Mucosa of gallbladder (tissue), 1 donor: ENCODE measurements at places on chromosomes 4 and X. TPM values are rescaled to one million over a fixed set of nuclear protein-coding genes. Genes with fewer than 3 reads are reported as not detected.

- no peak for DNase-seq
Measured at GRCh38 chr4:139665079-139665689, 435 bp upstream of the MGST2 start.

GRCh38 chrX:81280148-81280547 lies 78.2 kb downstream of the SH3BGRL start:
- DNase-seq: no peak

GRCh38 chr4:84907145-84907544 lies 59.3 kb downstream of the WDFY3 start:
- DNase-seq: no peak

- no peak for DNase-seq
Measured at GRCh38 chr4:152161676-152162330, 374.1 kb downstream of the FBXW7 start.

GRCh38 chr4:24141836-24142235 lies 252.0 kb upstream of the PPARGC1A start:
- DNase-seq: no peak

- no peak for DNase-seq
Measured at GRCh38 chr4:151302432-151302831, 23.0 kb downstream of the SH3D19 start.

DNA sequence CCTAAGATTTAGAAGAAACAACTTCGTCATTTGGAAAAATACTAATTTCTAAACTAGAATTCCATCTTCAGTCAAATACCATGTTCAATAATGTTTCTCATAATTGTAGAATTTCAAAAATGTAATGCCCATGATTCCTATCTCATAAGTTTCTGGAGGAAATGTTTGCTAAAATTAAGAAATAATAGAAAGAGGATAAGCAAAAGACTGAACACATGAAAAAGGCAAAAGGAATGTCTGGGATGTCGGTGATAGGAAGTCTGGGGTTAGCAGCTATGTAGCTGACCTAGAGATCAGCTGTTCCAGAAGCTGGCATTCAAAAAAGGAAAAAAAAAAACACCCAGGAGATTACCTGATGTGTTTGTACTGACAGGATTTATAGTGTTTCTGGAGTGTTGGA lies 18.9 kb upstream of the PCDH10 start:
- no peak for DNase-seq

DNA sequence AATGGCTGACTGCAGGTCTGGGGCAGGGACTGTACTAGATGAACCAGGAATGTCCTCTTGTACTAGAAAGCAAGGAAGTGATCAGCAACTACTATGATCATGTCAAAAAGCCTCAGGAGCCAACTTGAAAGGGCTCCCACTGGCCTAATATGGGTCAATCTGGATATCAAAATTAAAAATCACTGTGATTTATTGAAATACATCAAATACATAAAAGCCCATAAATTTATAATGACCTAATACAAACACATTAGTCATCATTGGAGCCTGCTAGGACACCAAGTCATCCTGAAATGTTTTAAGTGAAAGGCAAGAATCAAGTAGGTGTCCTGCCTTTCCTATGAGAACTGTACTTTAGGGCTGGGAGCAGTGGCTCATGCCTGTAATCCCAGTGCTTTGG lies 70.5 kb upstream of the KLHL13 start:
- DNase-seq: no peak

DNA sequence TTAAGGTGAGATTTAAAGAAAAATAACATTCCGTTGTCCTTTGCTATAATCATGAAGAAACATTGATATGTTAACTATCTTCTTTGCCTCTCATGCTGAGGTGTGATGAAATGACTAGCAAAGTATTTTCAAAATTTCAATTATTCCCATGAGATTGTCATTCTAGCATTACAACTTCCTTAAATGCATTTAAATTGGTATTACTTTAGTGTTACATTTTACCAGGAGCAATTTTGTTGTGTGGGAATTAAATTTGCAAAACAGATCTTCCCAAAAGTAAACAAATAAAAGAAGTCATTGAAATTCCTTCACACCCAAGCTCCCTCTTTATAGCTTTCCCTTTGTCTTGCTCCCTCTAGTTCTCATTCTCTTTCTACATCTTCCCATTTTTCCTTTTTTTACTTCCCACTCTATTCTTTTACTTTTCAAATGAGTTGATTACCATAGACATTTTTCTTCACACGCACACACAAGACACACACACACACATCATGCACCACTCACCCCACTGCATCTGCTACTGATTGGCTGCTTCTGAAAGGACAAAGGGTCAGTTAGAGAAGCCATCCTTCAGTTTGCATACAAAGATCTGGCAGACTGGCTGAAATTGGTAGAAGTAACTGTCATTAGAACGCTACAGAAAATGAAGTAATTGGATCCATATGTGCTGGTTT lies 10.0 kb upstream of the APELA start:
- no peak for DNase-seq

DNA sequence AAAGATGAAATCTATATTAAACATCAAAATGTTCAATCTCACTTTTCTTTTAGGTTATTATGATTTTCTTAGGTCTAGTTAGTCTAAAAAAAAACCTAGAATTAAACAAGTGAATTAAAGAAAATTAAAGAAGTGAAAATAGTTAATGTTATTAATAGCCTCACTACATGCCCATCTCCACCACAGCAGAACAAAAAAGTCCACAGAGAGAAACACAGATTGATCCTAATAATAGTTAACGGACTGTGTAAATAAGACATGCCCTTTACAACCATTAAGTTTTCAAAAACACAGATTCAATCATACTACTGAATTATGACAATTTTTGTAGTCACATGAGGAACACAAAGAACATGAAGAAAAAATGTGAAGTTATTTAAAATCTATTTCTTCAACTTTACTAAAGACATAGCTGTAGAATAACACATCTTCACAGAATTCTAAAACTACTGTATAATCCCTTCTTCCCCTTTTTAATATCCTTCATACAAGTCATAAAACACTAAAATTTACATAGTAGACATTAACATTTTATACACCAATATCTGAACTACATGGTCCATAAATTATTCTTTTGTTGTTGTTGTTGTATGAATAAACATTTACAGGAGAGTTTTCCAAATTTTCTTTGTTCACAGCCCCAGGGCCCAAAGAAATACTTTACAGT lies 15.3 kb downstream of the HELQ start:
- DNase-seq: no peak

GRCh38 chr4:24763631-24764297 lies 31.6 kb upstream of the SOD3 start:
- no peak for DNase-seq

- DNase-seq: peak; percentile 55
Measured at GRCh38 chr4:10115797-10116568, 616 bp downstream of the WDR1 start.

DNA sequence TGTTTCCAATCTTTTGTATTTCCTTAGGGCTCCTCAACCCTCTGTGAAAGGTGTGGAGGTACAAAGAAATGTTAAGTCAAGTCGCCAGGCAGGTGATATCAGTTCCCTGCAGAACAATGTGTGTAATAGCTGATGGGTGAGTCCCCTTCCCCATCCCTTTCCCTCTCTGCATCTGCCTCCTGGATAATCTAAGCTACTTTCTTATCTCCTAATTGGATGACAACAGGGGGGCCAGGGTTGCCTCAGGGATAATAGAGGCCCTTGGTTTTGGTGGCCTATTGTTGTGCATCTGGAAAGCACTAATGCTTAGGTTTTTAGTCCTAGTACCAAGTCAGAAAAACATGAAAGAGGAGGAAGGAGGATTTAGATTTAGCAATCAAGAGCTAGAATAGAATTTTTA lies 29.1 kb downstream of the MAGED1 start:
- DNase-seq: no peak

GRCh38 chrX:27751976-27752375 lies 55.8 kb upstream of the MAGEB10 start:
- no peak for DNase-seq

DNA sequence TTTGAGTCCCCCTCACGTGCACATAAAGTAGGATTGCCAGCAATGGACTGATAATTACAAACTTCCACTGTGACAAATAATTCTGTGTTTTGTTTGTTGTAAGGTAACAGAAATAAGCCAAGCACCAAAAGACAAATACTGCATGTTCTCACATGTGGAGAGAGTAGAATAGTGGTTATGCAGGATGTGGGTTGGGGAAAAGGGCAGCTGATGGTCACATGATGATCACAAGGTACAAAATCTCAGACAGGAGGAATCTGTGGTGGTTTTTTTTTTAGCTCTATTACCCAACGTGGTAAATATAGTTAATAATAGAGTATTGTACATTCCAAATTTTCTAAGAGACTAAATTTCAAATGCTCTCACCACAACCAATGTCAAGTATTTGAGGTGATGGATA lies 182.3 kb downstream of the BANK1 start:
- DNase-seq: no peak

DNA sequence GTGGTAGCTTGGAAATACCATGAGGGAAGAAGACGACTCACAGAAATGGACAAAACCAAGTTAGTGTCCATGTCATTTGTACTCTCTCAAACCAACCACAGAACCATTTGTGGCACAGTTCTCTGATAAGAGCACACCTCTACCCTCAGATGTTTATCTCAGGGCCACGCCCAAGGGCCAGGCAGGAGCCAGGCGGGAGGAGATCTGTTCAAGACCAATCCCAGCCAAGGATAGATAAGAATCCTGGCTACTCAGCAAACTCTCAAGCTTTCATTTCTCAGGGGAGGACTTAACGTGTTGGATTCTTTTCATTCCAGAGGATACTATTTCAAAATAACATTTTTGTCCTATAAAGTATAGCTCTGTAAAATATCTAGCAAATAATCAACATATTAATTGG lies 95.0 kb downstream of the NYX start:
- no peak for DNase-seq

DNA sequence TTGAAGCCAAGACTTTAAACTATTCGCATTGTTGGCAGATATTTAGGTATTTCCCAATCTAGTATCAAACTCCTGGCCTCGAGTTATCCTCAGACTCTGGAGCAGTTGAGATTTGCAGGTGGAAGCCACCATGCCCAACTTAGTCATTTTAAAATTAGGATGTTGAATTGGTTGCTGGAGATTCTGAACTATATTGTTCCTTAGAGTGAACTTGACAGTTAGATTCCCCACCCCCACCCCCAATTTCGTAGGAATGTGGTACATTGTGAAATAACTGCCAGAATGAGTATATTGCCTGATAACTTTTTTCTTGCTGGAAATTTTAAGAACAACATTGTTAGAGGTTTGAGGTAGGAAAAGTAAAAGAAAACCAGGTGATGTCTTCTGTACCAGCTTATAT lies 2.3 kb downstream of the NOCT start:
- DNase-seq: no peak

GRCh38 chrX:153873282-153874084 lies 12.5 kb downstream of the L1CAM start:
- DNase-seq: no peak

- DNase-seq: no peak
Measured at GRCh38 chrX:69148946-69149345, 16.3 kb downstream of the PJA1 start.

DNA sequence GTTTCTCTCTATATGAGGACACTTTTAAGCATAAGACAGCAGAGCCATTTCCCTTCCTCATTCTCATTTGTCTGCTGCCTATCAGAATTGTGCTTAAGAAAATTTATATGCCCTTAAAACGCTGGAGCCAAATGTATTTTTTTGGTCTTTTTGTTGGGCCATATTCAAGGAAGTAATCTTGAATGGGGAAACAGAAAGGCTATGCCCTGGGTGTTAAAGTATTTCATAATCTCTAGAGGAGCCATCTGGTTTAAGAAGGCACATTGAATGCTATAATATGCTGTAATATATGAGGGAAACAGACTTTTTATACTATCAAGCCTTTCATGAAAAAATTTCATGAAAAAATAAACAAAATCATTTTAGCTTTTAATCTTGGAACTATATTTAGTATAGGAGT lies 4.3 kb downstream of the DMD start:
- no peak for DNase-seq

DNA sequence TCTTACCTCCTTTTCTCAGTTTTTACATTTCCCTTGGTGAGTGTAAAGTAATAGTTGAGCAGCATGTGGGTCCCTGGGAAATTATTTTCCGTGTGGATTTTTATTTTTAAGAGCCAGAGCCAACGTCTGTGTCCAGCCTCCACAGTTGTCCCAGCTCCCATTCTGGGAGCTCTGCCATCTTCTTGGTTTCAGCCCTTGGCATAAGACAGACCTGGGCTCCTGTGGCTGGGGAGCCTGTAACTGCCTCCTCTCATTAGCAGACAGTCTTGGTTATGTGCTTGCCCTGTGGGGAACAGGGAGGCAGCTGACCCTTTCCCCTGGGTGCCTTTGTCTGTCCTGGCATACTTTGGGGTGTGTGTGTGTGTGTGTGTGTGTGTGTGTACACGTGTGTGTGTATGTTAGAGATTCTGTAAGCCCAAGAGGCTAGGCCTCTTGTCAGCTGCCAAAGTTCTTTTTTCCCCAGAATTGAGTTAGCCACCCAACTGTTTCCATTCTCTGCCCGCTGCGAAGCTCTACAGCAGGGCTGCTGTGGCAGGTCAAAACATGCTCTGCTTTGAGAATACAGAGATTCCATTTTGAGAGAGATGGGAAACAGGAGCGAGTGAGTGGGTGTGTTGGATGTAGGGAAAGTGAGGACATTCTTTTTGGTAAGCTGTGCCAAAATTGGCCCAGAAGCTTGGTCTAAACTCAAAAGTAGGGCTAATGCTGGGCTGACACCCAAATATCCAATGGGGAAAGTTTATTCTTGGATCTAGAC lies 140.7 kb downstream of the TMEM164 start:
- DNase-seq: no peak

DNA sequence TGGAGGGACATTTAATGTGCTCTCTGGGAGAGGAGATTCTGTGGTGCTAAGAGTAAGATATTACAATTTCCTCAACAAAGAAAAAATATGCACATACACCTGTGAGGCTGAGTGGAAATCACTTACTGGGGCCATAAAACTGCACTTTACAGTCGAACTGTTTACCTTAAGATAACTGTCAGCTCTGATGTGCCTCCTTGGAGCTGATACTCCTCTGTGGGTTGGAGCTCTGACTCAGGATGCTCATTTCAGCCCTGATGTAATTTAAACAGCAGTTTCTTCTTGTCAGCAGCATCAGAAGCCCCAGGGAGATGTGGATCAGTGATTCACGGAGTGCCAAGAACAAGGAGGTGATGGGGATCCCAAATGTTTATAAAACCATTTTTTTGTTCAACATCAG lies 241.9 kb upstream of the SFRP2 start:
- DNase-seq: no peak

DNA sequence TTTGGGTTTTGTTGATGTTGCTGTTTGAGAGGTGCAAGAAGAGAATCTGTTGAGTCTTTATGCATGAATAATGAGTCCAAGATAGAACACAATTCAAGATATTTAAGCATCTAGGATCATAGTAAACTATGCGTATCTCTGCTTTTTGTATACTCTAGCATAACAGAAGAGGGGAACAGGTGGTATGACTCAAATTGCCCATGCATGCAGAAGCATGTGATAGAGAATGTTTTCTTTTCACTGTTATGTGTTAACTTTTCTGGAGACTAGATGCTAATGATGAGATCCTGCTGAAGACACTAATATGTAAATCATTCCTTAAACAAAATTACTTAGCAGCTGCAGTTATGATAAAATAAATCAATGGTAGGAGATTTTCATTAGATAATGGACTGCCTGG lies 165.3 kb upstream of the FTHL17 start:
- DNase-seq: no peak

- DNase-seq: no peak
Measured at GRCh38 chr4:76023389-76023788, at the start of gene CXCL10. CXCL10 (minus strand) TSS chr4:76023497; CDS start chr4:76023431, 66 bp downstream.

Gene GATA1
- 0.98 TPM for total RNA-seq

Gene ITGB1BP2
- total RNA-seq: 7.0 TPM

Gene TLL1
- total RNA-seq: 1.2 TPM

Gene NEIL3
- 0.46 TPM for total RNA-seq

Gene PABPC1L2A
- total RNA-seq: not detected

Gene LAMP2
- 328 TPM for total RNA-seq

Gene TKTL1
- total RNA-seq: not detected

Gene ARR3
- not detected for total RNA-seq

Gene DGAT2L6
- total RNA-seq: not detected
